ENCODE measurements at places on chromosomes 12 and 14.

DNA sequence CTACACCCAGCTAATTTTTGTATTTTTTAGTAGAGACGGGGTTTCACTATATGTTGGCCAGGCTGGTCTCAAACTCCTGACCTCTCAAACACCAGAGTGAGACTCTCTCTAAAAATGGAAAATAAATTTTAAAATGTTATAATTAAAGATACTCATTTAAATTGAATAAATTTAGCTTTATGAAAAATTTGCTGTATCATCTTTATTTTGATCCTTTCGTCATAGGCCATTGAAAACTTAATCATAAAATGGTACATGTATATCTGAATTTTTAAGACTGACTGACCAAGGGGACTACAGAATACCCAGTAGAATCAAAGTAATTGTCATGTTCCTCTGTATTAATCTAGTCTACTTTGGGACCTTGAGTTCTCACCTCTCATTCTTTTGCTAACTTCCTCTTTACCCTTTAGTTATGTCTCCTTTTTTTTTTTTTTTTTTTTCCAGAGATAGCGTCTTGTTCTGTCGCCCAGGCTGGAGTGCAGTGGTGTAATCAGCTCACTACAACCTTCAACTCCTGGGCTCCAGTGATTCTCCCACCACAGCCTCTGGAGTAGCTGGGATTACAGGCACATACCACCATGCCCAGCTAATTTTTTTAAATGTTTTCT is 9.5 kb downstream of the RAB5B start:
- DNase-seq = no peak

DNA sequence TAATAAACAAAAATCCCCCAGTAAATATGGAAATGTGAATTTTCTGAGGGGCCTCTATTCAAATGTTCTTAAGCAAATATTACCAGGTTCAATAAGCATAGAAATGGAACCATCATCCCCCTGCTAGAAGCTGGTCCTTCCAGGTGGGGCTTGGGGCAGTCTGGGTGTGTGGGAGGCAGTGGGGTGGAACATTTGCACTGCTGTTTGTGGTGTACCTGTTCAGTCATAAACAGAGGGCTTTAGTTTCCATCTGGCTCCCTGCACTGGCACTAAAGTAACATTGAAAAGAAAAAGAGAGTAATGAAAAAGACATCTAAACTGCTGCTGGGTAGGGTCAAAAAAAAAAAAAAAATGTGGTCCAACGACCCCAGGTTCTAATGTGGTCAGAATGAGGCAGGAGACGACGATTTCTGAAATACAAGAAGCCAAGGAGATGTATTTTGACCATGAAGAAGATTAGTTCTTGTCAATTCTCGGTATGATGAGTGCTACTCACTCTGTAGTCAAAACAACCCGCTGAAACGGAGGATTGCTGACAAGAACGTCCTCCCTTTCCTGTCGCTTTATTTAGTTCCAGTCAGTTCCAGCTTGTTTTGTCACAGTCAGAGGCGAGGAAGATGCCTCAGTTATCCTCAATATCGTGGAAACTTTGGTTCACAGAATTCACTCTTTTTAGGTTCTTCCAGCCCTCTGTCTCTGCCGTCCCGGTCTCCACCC is 44.2 kb upstream of the MANSC4 start:
- no peak for DNase-seq

GRCh38 chr14:31480156-31480555 is 7.7 kb downstream of the GPR33 start:
- DNase-seq = no peak

DNA sequence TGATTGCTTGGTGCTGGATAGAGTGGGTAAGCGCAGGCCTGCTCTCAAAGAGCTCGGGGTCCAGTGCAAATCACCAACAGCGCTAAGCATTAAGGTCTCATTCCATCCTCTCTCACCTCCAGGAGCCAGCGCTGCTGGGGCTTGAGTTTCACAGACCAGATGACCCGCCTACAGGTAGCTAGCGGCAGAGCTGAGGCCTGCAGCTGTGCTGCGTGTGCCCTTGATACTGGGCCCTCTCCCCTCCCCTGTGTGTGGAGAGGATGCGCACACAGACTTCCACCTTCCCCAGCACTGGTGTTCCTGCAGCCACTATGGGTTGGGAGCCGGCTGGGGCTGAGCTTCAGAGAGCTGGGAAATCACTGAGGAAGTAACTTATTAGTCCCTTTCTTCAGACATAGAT is 149.9 kb downstream of the CALM1 start:
- no peak for DNase-seq

- DNase-seq = no peak
These were observed 1.3 kb downstream of the BBS10 start for GRCh38 chr12:76346798-76347420.

- DNase-seq = no peak
These were observed 8.3 kb upstream of the STAT6 start for GRCh38 chr12:57119294-57120085.
